ENCODE measurements at places on chromosomes 6 and 20.

DNA sequence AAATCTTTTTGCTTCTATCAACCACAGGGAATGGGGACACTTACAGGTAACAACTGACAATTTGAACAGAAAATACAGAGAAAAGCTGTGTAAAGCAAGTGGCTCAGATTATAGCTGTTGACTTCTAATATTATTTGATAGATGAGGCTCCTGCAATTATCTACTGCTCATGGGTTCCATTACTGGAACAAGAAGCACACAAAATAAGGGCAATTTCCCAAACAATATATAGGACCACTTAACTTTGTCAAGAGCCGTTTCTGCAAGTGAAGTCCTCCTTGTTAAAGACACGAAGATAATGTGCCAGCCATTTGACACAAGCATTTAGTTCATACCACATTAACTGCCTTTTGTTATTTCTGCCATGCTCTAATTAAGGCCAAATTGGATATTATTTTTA is 315.5 kb upstream of the ARID1B start:
- DNase-seq, result no peak

GRCh38 chr20:47181056-47181862 is 175.2 kb downstream of the ZMYND8 start:
- no peak for DNase-seq

DNA sequence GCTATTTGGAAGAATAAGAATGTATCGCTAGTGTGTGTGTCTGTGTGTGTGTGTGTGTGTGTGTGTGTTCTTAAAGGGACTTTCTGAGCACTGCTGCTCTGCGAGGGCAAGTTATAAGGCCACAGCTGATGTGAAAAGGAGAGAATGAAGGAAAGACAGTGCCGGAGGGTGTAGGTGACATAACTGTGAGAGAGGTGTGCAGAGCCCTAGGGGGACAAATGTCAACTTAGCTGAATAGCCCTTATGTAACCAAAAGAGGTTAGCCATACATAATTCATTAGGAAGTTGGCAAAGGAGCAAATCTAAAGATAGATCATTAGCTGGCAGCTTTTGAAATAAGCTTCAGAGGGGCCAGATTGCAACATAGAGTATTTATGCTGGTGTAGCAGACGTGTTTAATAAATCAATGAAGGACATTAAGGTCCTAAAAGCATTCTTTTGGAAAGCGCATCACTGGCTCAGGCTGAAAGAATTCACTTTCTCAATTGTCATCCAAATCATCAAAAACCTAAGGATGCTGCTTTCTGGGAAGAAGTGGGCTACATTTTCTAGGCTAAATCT is 81.0 kb downstream of the NDUFAF5 start:
- no peak for DNase-seq

GRCh38 chr6:49415358-49415757 is 47.7 kb downstream of the MMUT start:
- no peak for DNase-seq

DNA sequence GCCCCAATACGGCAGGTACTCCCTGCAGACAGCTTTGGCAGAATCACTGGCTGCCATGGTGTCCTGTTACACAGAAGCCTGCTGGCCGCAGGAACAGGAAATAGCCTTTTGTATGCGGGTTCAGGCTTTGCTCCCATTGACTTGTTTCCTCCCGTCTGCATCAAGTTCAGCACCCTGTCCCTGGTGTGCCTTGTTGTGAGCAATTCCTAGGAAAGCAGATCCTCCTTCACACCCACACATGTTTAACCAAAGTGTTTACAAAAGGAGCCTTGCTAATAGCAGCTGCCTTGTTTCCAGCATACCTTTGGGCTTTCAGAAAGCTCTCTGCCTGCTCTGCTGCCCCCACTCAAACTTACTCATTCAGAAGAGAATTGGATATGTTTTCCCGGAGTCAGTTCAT is 127.2 kb upstream of the SUPT3H start:
- DNase-seq, result no peak

DNA sequence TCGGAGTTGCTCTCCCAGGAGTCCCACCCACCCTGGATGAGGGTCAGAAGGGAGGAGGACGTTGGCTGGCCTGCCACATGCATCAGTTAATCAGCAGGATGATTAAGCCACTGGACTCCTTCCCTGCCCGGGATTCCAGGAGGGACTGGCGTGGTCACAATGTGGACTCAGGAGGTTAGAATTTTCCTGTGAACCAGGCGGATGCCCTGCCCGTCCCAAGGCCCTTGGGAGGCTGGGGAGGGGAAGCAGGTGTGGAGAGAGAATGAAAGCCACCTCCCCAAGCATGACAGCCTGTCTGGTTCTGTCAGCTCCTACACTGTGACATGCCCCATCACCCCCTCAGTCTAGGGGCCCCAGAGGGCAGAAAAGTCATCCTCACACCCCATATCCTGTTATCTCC is 11.6 kb upstream of the ITPR3 start:
- DNase-seq, result no peak
